ENCODE measurements at places on chromosomes 1 and 21.

- no peak for DNase-seq
Observed at GRCh38 chr1:116481934-116482333, 88.9 kb downstream of the CD58 start.

GRCh38 chr1:109535971-109536491 lies 3.6 kb upstream of the GPR61 start:
- DNase-seq: no peak

DNA sequence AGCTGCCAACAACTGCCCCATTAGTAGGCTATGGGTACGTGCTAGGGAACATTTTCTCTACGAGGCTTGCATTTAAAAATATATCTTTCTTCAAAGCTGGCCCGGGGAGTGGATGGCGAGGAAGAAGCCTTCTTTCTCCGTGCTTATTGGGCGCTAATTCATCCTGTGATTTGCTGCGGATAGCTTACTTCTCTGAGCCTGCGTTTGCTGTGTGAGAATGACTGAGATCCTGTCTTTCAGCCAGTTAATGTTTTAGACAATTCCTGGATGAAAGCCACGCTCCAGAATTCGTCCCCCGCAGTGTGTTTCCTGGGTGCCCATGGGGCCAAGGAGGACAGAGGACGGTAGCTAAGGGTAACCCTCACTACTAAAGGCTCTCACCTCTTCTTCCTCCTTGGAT lies 57.8 kb upstream of the TARBP1 start:
- DNase-seq: no peak

- DNase-seq: no peak
Observed at GRCh38 chr1:25728301-25728935, 71.6 kb upstream of the SELENON start.

DNA sequence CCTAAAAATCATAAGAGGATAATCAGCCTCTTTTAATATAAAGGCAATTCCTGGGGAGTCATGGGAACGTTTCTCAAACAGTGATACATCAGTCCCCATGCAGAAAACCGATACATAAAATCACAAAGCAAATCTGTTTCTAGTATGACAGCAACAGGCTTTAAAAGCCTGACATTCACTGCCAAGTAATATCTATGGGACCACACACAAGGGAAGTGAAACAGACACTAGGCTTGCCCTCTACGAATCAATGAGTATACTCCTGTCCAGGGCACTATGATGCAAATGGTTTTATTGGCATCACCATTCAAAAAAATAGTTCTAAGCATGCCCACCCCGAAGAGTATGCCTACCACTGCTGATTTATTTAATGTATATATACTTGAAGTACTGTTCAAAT lies 54.4 kb downstream of the TIAM1 start:
- no peak for DNase-seq

- no peak for DNase-seq
Observed at GRCh38 chr1:23473037-23473800, 10.8 kb downstream of the ASAP3 start.

DNA sequence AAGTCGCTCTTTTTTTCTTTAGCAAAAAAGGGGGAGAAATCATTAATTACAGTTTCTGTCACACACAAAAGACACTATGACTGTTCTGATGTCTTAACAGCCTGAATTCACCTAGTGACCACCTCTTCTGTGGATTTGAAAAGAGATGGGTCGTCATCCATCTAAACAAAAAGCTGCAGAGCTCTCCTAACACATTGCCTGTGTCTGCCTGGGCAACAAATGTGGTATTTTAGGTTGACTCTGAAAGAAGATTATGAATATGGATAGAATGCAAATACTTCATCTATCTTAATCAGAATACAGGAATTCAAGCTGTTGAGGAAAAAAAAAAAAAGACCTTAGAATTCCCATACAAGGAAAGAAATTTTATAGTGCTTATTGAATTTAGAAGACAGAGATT lies 304.4 kb upstream of the ADGRL2 start:
- DNase-seq: no peak

DNA sequence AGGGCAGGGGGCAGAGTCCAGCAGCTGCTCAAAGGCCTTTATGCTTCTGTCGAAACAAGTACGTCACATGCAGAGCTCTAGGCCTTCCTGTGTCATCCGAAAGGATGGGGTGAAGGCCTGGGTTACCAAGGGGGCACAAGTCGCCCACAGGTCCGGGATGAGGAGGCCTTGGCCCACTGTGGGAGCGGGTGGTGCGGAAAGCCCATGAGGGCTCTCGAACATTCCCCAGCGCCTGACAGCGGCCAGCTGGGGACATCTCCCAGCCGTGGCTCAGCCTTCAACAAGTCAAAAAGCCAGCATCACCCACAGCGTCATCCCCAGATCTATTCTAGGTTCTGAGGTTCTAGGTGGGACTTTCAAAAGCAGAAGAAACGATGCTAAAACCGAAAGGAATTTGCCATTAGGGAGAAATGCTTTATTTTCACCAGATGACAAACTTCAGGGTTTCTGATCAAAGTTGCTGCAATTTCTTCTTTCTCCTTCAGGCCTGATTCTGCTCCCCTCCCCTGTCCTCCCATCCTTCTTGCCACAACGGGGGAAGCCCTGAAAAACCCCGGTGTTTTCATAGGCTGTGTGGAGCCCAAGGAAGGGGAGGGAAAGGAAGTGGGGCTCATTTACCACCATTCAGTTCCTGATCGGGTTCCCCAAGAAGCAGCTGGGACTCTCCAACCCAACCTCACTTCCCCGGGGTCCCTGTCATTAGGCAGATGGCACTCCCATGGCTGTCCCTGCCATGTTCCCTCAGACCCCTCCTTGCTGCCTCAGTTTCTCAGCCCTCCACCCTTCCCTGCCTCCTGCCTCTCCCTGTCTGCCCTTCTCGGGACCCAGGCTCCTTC lies 17.6 kb downstream of the GPR137B start:
- peak; percentile 9 for DNase-seq

GRCh38 chr1:23807453-23807852 lies 6.9 kb upstream of the GALE start:
- no peak for DNase-seq

GRCh38 chr1:173206816-173207568 lies at the start of gene TNFSF4:
TSS of gene TNFSF4 (minus strand) at chr1:173207331. CDS start at chr1:173207176, 155 bp downstream.
- no peak for DNase-seq

DNA sequence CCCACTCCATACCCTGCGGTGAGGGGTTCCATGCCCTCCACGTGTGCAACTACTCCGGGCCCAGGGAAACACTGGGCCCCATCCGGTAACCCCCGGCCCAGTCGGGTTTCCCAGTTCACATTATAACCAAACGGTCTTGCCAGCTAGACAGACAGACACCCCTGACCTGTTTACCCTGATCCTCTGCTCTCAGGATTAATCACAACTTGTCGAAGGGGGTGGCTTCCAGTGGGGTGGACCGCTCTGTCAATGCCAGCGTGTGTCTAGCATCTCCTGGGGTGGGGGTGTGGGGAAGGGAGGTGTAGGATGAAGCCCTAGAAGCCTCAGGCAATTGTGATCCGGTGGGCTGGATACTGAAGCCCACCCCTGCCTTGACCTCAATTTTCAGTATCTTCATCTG lies 4.6 kb upstream of the OLIG2 start:
- DNase-seq: no peak

DNA sequence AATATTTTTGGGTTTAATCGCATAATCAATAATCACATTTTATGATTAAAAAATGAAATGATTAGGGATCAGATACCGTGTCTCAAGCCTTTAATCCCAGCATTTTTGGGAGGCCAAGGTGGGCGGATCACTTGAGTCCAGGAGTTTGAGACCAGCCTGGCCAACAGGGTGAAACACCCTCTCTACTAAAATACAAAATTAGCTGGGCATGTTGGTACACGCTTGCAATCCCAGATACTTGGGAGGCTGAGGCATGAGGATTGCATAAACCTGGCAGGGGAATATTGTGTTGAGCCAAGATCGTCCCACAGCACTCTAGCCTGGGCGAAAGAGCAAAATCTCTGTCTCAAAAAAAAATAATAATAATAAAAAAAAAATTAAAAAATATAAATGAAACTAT lies 1581.4 kb downstream of the KCNT2 start:
- no peak for DNase-seq

GRCh38 chr1:38997034-38997900 lies 6.2 kb downstream of the AKIRIN1 start:
- DNase-seq: no peak

DNA sequence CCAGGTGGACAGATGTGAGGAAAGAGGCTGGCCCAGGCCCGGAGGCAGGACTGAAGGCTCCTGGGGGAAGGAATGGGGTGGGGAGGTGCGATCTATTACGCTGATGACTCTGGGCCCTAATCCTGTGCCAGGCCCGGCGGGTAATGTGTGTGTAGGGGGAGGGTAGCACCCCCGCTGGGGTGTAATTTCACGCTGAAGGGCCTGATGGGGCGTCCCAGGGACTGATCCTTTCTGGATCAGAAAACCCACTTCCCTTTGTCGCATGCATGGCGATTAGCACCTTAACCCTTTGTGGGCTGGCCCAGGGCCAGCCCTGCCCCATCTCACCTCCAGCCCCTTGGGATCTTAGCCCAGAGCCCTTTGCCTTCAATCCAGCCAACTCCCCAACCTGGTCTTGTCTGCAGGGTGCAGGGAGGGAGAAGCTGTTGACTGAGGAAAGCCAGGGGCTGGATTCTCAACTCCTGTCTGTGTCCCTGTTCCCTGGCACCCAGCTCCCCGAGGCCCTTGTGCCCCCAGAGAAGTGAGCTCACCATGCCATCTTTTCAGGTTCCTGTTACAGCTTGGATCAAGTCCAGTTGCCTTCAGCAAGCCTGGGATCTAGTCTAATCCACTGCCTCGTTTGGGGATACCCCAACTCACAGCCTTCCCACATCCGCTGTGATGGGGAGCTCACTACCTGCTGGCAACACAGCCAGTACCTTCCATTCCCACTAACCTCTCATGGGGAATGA lies 26.0 kb downstream of the KNCN start:
- DNase-seq: no peak

DNA sequence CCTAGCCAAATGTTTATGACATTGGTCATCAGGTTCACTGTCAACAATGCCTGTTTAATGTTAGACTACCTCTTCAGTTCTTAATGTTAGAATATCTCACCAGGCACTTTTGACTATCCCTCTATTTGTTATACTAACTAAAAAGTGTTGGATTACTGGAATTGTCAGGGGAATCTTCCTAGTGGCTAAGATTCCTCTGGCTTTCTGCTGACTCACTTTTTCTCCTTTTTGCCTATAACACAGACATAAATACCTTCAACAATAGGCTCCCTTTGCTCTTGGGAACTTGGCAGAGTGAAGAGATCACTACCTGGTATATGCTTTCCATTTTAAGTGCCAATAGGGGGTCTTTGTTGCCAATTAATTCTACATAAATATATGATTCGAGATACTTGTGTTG lies 68.5 kb downstream of the TMEM200B start:
- DNase-seq: no peak

GRCh38 chr1:167794043-167794442 lies 72.3 kb downstream of the MPZL1 start:
- no peak for DNase-seq

GRCh38 chr1:117758444-117759316 lies 152.8 kb downstream of the TENT5C start:
- DNase-seq: peak; percentile 62

GRCh38 chr1:161727256-161727924 lies 6.0 kb downstream of the FCRLB start:
- no peak for DNase-seq

- no peak for DNase-seq
Observed at GRCh38 chr1:58620926-58621325, 43.9 kb upstream of the TACSTD2 start.

DNA sequence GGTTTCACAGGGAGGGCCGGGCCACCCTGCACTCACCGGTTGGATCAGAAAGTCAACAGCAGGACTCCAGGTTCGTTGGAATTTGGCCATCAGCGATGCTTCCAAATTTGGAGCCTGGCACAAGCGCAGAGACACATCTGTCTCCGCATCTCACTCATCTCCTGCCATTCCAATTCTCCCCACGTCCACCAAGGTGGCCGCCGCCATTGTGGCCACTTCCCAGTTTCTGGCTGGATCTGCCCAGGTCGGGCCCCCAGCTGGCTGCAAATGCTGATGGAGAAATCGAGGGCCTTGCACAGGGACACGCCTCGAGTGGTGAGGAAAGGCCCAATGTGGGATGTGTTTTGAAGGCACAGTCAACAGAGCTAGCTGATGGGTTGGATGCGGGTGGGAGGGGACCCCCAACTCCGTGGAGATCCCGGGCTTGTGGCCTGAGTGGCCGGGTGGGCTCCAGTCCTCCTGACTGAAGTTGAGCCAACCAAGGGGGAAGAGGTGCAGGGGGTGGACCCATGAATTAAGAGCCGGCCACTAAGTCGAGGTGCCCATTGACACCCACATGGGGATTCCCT lies 102.7 kb downstream of the CRYAA start:
- no peak for DNase-seq

GRCh38 chr1:145901312-145902021 lies 8.4 kb downstream of the ITGA10 start:
- no peak for DNase-seq

DNA sequence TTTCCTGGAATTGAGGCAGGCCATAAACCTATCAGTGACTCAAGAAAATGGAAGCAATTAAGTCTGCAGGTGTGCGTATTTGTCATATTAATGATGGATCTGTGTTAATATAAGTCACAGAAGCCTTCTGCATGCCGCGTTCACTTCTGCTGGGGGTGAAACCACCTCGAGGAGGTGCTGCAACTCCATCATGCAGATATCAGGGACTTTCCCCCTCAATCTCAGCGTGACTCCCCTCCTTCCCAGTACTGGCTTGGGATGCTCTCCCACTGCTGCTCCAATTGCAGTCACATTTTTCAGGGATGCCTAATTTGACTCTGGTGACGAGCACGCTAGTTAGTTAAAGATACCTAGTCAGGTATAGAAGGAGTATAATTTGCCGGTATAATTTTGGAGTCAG lies 87.5 kb downstream of the ASTN1 start:
- no peak for DNase-seq

GRCh38 chr1:53572065-53572814 lies 113.0 kb downstream of the DMRTB1 start:
- no peak for DNase-seq

DNA sequence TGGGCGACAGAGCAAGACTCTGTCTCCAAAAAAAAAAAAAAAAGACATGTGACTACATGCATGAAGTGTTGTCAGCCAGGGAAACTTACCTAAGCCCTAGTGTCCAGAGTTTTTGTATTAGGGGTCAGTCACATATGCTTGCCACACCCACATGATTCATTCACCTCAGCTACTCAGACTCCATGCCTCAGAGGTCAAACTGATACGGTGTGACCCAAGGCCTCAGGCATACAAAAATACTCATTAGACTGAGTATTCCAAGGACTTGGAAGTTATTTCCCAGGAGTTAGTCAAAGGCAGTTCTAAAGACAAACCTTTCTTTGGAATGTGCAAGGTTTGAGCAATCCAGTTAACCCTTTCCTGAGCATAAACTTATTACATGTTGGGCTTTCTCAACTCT lies 6.3 kb upstream of the TRIM33 start:
- no peak for DNase-seq

GRCh38 chr21:42794551-42794950 lies 84.8 kb downstream of the WDR4 start:
- DNase-seq: no peak

- DNase-seq: no peak
Observed at GRCh38 chr1:193367863-193368262, 181.4 kb upstream of the B3GALT2 start.

Data from naive B cell (primary cell).